CD4-positive, alpha-beta T cell treated with Interleukin-4 for 1 hour (primary cell): ENCODE measurements at places on chromosomes 12 and 14.

DNA sequence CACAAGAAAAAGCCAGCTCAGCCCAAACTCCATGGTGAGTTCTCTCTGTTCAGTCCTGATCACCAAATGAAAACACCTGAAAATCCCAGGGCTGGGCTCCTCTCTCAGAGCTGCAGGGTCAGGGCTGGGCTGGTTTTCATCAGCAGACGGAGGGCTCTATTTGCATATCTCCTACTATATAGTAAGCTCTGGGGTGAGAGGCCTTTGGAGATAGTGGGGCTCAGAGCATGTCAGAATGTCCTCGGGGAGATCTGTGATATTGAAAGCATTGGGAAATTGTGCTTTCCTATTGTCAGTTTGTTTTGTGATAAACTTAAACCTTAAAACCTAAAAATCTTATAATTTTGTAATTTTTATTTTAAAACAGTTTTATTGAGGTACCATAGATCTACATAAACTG, 742.6 kb downstream of the TMEM121 start:
- DNase-seq, result no peak

GRCh38 chr12:2614341-2614740, 180.4 kb upstream of the FKBP4 start:
- no peak for DNase-seq

- no peak for DNase-seq
Observed at GRCh38 chr12:91901381-91902074, 244.1 kb downstream of the BTG1 start.

GRCh38 chr12:2535583-2536204, 259.1 kb upstream of the FKBP4 start:
- DNase-seq, result no peak

DNA sequence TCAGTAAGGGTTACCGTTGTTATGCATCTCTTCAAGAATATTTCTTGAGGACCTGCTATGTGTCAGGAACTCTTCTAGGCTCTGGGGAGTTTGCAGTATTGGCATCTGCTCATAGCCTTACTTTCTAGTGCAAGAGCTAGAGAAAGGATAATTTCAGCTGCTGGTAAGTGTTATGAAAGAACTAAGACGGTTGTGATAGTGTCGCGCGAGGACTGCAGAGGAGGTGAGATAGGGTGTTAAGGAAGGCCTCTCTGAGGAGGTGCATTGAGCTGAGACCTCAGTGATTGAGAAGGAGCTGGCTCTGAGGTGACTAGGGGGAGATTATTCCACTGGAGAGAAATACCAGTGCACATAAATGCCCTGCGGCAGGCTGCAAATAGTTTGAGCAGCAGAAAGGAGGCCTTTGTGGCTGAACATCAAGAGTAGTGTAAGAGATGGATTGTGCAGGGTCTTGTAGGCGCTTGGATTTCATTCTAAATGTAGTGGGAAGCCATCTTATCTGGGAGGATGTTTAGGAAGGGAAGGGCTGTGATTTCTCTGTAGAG, 824 bp downstream of the DDX55 start:
- no peak for DNase-seq

- no peak for DNase-seq
Observed at GRCh38 chr14:38410442-38410841, 154.5 kb upstream of the CLEC14A start.

DNA sequence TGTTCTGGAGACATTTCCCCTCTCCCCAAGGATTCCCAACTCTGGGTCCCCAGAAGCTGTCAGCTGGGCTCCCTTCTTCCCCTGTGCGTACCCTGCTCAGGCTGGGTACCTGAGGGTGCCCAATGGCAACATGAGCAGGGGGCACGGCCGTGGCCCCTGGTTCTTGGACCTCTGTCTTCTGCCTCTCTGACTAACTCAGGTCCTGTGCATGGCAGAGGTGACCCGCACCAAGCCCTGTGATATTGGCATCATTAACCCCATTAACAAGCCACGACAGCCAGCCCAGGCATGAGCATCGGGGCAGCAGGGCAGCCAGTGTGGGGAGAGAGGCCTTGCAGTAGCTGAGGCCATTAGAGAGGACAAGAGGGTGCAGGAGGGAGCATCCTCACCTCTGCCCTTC, 28.4 kb downstream of the RTL1 start:
- no peak for DNase-seq

DNA sequence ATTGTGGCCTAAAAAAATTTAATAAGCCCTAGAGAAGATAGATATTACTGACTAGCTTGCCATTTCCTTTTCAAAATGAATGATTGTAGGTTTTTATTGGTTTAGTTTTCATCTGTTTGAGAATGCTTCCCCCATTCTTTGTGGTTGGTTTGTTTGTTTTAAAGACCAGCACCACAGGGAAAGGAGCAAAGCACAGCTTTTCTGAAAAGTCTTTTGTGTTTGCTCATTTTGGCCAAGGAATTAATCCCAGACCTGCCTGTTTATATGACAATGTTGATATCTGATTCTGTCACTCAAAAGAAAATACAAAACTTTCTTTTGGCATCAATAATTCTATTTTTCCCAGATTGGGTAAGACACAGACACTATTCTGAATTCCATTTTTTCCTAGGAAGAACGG, 312.5 kb upstream of the FLRT2 start:
- DNase-seq, result no peak

- DNase-seq, result no peak
Observed at GRCh38 chr12:46267825-46268582, 839 bp downstream of the SLC38A1 start.

DNA sequence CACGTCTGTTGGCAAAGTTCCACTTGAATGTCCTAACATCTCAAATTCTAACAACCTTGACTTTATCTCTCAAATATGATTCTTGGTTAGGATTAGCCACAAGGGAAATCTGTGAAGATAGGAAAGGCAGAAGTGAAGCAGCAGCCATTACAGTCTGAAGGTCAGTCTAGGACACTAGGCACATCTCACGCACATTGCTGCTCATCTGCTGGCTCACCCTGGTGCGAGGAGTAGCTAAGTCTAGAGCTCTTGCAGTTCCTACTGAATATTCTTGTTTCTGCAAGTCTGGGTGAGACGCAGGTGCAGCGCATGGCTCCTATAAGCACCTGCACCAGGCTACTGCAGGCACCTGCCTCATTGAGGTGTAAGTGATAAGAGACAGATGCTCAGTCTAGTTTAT, 6.4 kb upstream of the SLC25A3 start:
- no peak for DNase-seq

- no peak for DNase-seq
Observed at GRCh38 chr12:120994589-120995337, 16.4 kb downstream of the HNF1A start.

- DNase-seq, result peak; percentile 86
Observed at GRCh38 chr14:23057757-23058653, 685 bp upstream of the CDH24 start.

DNA sequence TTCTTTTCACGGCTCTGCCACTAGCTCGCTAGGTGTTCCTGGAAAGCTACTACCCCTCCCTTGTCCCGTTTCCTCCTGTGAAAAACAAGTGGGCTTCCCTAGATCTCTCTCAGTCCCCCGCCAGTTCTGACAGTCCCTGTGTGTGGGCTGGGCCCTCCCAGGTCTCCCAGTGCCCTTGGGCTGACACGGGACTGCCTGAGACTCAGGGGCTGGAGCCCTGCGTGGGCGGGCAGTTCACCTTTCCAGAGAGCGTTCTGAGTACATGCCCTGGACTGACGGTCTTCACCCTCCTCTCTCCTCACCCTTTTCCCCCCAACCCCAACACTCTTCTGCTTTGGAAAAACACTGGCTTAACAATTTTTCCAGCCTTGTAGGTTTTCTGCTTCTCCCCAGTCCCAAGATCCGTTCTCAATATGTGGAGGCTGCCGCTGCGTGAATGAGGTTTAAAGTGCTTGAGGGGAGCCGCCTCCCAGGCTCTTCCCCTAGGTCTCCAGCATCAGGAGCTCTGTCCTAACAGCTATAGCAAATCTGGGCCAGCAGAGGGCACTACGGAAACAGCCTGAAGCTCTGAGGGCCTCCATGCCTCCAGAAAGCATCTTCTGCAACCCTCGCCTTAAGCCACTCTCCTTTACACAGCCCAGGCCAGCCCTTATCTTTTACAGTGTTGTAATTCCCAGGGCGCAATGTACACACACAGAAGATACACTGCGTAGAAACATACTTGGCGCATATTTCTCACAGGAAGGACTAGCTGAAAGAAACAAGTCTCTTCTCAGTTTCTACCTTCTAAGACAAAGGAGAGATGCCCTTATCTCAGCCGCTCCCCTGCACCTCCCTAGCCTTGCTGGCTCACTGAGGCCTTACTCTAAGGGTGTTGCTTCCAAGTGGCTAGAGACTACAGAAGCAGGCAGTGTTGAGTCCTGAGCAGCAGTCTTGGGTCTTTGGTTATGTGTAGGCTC, 10.4 kb upstream of the DCD start:
- peak; percentile 22 for DNase-seq

GRCh38 chr12:31897781-31898503, 61.3 kb upstream of the RESF1 start:
- DNase-seq, result peak; percentile 49

- no peak for DNase-seq
Observed at GRCh38 chr12:115010324-115010995, 326.5 kb upstream of the TBX3 start.

- no peak for DNase-seq
Observed at GRCh38 chr12:121388421-121388981, 11.4 kb upstream of the RNF34 start.
